Kidney capillary endothelial cell (primary cell): ENCODE measurements at places on chromosomes 3 and 15.

GRCh38 chr3:16695710-16696109 is 90.5 kb upstream of the DAZL start:
- no peak for DNase-seq

DNA sequence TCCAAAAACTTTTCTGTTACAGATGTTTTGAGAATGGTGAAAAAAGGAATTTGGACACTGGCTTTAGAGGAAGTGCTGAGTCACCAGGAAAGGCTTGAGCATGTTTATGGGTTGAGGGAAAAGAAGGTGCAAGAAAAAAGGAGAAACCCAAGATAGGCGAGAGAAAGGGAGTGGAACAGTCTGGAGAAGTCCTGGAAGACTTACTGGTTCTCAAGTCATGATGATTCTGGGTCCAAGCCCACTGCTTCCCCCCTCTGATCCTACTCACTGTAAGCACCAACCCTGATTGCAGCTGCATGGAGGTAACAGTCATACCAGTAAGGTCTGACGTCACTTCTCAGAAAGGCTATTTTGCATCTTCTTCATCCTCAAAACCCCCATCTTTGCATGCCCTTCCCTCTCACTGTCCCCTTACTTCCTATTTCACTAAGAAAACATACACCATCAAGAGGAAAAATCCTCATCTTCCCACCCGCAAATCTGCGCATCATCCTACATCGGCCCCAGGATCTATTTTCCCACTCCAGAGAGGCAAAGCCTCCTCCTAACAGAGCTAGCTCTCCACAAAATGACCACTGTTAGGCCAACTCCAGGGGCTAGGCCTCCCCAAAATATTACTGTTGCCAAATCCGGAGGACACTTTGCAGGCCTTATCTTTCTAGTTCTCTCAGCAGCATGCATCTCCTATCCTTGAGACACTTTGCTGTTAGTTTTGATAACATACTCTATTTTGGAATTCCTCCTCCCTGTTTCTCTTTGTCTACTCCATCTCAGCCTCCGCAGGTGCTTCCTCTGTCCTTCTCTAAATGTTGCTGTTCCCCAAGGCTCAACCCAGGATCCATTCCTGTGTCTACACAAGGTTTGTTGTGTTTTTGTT is 3.2 kb upstream of the ATP13A3 start:
- DNase-seq, result no peak

DNA sequence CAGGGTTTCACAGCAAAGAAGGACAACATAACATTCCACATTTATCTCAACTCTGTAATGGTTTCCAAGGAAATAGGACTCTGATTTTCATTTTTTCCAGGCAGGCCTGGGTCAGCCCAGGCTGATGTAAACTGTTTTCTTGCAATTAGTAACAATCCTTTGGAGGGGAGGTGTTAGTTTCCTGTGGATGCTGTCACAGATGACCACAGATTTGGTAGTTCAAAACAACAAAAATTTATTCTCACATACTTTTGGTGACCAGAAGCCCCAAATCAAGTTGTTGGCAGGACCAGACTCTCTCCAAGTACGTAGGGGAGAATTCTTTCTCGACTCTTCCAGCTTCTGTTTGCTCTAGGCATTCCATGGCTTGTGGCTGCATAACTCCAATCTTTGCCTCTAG is 88.0 kb downstream of the EDEM1 start:
- DNase-seq, result no peak

DNA sequence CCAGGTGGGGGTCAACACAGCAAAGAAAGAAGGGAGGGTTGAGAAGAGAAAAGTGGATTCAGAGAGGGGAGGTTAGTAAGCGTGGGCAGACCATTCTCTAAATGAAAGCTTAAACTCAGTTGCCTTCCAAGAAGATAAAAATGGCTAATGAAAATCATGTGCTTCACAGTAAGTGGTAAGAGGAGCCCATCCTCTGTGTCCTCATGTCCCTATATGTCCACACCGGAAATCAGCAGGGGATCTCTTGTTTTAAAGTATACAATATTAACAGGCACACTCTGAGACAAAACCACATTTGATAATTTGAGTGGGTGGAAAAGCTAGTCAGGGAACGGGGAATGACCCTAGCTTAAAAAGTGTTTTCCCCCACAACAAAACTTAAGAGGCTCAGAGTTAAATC is 4.4 kb upstream of the FOXP1 start:
- DNase-seq, result no peak

GRCh38 chr3:57093971-57094535 is 33.6 kb downstream of the SPATA12 start:
- DNase-seq, result no peak

DNA sequence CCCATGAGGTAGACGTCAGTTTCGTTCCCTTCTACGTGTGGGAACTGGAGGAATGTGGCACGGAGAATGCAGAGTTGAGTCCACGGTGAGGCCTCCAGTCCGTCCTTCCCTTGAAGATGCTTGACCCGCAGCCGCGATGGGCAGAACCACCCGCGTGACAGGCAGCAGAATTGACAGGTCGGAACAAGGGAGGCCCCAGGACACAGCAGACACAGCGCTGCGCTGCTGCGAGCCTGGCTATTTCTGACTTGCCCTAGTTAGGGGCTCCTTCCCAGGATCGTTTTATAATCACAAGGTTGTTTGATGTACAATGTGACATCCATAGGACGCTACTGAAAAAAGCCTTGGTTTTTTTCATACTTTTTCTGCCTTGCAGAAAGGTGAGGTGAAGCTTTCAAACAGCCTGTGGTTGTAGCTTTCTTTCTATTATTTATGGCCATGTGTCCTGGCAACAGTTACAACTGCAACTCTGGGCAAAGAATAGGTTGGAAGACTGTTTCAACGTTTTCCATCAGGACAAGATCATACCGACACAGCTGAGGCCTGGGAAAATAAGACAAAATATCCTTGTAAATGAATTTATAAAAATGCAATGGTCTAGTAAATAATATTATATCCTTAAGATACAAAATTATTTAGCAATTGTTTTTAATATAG is 9.6 kb upstream of the TMEM41A start:
- no peak for DNase-seq

DNA sequence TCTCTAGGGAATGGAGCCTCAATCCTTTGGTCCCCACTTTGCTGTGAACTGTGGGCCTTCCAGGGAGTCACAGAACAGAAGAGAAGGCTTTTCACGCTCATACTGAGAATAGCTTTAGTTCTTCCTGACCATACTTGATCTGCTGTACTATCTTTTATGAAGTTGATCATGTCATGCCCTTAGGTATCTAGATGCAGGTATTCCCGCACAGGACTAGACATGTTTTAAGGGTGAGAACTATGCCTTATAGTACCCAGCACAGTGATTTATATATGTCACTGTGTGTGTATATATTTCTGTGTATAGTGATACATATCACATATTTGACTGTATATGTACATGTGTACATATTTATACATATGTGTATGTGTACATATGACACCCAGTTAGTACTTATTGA is 358.4 kb upstream of the SEMA6D start:
- no peak for DNase-seq

DNA sequence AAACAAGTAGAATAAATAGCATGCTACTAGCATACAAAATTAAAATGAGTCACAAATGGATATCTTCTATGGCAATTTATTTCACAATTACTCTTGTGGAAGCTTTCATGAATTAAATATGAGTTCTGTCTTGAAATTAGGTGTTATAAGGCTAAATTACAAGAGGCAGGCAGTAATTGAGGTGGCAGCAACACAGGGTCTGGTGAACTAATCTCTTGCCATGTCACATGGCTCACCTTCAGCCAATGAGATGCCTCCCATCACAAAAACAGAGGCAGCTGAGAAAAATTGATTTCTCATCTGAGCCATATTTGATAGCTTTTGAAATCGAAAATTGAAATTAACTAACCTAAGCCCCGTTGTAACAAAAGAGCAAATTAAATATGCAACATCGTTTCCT is 268.8 kb downstream of the NR2F2 start:
- DNase-seq, result no peak

DNA sequence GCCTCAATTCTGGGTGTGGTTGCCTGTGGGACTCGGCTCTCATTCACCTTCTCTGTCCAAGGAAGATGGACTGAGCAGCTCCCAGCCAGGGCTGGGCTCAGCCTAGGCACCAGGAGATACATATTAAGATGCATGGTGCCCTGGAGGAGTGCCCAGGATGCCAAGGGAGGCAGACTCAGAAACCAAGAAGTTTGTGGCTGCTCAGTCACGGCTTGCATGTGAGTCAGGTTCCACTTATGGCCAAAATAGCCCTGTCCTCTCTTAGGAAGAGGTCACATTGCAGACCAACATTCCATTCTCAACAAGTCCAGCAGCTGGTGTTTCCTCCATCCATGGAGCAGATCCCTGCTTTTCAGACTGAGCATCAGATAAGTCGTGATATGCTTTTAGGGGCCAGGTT is 21.8 kb downstream of the CDCP1 start:
- peak; percentile 86 for DNase-seq

GRCh38 chr15:71111950-71112349 is 3.3 kb upstream of the THSD4 start:
- no peak for DNase-seq

DNA sequence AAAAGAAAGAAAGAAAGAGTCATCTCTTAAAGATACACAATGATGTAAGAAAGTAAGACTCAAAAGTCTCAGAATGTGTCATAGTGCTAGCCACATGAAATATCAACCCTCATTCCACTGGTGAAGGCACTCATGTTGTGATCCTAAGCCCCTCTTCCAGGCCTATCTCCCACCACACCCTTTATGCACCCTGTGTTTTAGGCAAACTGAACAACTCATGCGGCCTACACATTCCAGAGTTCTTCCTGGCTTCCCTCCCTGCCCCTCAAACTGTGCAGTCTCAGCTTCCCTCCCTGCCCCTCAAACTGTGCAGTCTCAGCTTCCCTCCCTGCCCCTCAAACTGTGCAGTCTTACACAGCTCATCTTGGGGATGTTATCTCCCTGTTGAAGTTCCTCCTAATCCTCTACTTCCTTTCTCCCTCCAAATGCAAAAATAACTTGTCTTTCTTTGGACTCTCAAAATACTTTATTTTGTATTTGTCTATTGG is 69.0 kb upstream of the FNDC3B start:
- DNase-seq, result no peak

DNA sequence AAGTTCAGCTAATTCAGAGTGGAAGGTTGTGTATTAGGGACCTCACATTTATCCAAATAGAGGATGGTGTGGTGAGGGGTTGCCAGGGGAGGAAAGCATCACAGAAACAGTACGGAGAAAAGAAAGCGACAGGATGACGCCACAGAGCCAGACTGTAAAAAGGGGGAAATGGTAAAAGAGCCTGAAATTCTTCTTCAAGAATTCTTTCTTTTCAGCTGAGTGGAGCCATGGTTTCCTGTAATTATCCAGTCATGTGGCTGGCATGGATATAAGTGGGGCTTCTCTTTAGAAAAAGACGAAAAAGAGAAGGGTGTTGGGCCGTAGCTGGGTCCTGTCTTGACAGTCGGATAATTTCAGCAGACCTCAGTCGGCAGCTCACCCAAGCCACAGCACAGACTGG is 24.5 kb upstream of the PSMD6 start:
- DNase-seq, result no peak

- no peak for DNase-seq
Measured at GRCh38 chr3:36862076-36862755, 82.6 kb downstream of the TRANK1 start.

DNA sequence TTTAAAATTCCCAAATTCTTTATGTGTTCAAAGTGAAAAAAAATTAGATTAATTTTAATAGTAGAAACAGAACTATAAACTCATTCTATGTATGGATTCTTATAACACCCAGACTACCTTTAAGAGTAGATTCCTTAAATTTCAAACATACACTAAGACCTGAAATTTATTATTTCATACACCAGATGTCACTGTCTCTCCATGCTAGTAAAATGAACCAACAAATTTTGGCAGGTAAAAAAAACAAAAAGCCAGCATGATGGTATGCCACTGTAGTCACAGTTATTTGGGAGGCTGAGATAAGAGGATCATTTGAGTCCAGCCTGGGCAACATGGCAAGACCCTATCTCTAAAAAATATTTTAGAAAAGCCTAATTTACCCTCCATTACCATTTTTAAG is 461.3 kb upstream of the NAALADL2 start:
- peak; percentile 1 for DNase-seq

DNA sequence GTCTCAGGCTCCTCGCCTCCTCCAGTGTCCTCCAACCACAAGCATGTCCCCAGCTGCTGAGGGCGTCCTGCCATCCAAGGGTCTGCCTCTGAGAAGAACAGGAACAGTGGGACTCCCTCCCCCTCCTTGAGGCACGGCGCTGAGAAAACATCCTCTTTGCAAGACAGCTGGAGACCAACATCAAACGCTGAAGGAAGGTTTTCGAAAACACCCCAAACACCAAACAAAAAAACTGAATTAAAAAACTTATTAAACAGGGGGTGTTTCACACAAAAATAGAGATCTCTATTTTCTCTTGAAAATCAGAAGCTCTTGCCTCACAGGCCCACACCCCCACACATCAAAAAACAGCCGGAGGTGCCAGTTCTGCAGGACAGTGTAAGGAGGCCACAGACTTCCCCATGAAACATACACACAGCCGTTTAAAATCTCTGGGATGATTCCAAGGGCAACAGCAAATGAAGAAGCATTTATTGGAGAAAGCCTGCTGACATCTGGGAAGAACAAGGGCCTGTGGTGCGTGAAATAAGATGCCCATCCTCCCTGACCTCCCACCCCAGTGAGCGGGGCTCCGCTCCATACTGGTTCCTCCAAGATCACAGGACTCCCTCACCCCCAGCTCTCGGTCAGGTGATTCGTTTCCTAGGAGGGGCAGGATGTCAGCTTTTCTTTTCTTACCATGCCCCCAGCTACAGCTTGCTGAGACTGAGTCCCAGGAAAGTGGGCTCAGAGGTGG is 71.3 kb downstream of the NUP210 start:
- DNase-seq, result no peak

- DNase-seq, result no peak
Measured at GRCh38 chr3:111619833-111620232, 24.7 kb upstream of the ZBED2 start.

DNA sequence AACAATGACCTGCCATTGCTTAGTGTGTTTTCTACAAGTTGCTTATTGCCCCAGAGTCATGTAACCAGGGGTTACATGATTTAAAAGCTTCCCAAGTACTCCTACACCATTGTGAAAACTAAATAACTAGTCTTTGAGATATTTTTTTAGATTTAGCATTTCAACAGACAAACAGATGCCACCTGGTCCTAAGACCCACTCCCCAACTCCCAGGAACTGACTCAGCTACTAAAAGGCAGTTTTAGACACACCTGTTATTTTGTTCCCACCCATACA is 28.1 kb upstream of the KBTBD12 start:
- DNase-seq, result no peak

DNA sequence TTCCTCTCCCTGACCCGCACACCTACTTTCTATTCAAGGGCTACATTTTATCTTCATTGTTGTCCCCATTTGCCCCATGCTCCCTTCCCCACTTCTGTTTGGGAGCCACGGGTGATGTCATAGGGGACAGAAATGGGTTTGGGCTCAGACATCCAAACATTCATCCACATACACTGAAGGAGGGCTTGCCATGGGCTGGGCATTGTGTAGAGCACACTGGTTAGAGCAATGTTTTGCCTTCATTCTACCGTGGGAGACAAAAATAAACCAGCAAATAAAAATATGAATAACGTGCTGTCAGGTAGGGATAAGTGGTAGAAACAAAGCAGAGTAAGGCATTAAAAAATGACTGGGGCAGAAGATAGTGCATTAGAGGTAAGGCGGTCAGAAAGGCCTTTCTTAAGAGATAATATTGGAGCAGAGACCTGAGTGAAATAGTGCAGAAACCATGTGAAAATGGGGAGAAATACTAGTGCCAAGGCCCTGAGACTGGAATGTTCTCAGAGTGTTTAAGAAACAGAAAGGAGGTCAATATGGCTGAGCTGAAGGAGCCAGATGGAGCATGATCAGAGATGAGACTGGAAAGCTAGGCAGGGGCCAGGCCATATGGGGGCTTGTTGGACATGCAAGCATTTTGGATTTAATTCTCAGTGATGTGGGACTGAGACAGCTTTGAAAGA is 40.9 kb upstream of the CLSTN2 start:
- no peak for DNase-seq
